ENCODE measurements at places on chromosomes 12 and 14.
A peak's percentile ranks its signal among the peaks of the same experiment; 100 is the strongest.

DNA sequence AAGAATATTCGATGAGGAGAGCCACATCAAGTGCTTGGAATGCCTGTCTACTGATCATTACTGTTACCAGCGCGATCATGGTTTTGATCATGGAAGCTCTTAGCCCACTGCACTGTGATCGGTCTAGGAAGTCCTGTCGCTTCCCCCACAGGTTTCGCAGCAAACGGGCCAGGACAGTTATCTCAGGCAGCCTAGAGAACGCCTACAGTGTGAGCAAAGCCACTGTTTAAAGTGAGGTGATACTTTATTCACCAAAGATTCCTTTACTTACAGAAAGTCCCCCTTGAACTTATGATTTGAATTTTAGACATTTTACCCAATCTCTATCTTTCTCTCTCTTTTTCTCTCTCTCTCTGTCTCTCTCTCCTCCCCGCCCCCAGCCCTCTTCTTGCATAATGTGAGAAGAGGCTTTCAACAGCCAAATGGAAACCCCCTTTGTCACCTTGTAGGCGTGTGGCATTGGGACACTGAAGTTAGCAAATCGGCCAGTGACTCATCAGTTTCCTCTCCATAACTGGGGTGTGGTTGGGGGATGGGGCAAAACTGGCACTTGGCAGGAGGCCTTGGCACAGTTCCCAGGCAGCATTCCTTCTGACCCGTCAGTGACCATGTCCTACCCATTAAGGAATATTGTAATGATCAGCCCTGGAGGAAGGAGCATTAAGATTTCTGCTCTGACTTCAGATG lies 214.8 kb downstream of the CHST11 start:
- DNase-seq, result peak; percentile 96

DNA sequence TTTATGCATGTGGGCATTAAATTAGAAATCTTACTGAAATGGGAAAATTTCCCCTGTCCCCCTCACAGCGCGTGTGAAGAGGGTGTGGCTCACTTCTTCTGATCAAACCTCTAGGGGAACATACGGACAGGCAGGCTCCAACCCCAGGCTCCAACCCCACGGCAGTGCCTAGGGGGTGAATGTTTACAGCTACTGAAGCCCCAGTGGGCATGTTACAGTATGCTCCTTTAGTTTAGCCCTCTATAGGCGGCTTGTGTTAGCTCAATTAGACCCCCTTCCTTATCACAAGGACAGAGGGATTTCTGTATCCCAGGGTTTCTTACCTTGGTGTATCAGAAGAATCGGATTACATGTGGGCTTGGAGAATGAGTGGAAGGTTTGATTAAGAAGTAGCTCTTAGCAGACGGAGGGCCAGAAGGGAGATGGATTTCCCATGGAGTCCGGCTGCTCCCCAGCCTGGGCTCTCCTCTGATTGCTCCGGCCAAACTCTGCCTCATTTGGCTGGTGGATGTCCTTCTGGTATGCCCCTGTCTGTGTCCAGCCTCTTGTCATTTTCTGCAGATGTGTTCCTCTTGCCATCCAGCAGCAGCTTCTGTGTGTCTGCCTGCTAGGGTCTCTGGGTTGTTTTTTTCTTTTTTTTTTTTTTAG lies 223.7 kb downstream of the TMTC2 start:
- no peak for DNase-seq

DNA sequence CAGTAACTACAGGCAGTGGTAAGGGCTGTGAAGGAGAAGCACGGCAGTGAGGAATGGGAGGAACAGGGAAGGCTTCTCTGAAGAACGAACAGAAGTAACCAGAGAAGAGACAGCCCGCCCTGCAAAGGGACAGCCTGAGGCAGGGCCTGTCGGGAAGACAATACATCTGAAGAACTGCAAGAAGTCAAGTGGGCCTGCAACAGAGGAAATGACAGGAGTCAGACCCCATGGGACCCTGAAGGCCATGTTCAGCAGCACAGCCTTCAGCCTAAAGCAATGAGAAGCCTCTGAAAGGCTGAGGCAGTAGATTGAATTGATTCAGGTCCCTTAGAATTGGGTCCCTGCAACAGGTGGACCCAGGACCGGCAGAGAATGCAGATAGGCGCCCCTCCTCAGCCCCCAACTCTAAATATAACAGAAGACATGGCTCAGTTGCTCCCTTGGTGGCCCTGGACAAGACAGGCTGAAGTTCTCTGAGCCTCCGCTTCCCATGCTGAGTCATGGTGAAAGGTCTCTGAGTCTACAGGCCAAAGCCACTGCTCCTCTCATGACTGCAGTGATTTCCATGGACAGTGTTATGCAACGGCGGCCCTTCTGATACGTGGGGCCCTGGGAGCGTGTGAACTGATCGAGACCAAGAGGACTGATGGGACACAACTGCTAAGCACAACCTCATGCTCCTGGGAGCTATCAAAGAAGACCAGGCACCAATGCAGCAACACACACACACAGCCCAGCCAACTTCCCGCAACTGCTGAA lies 10.8 kb upstream of the ACTR6 start:
- DNase-seq, result no peak

- no peak for DNase-seq
Observed at GRCh38 chr14:31400031-31400638, 20.2 kb downstream of the HEATR5A start.

GRCh38 chr14:44369401-44370123 lies 137.5 kb downstream of the FSCB start:
- DNase-seq, result no peak

GRCh38 chr12:5022465-5023061 lies 21.1 kb upstream of the KCNA5 start:
- DNase-seq, result no peak

DNA sequence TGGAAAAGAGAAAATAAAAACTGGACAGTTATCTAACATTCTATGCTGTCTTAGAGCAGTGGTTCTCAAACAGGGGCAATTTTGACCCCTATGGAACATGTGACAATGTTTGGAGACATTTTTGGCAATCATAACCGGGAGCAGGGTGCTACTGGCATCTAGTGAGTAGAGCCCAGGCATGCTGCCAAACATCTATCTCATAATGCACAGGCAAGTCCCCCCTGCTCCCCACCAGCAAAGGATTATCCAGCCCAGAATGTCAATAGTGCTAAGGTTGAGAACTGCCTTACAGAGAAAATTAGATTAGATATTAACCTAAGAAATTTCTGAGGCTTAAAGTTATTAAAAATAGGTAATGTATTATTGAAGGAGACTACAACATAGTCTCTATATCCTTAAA lies 22.9 kb upstream of the CATSPERB start:
- DNase-seq, result no peak

GRCh38 chr12:1213205-1213604 lies 222.2 kb downstream of the ERC1 start:
- DNase-seq, result no peak

GRCh38 chr12:107663277-107663676 lies 22.3 kb upstream of the PWP1 start:
- no peak for DNase-seq

DNA sequence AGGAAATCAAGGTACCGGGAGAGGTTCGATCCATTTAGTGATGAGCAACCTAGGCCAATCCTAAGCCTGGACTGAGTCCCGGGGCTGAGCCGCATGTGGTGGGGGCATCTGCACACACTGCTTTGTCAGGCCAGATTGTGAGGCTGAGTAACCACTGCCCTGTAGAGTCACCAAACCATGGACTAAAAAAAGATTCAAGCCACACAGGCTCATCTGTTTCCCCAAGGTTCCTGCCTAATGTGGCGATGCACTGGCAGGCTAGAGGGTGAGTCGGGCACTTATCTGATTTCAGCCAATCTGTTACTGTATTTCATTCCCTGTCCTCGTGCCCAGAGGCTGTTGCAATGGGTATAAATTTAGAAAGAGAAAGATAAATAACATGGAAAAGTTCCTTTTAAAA lies 140.8 kb downstream of the TTC7B start:
- DNase-seq, result no peak

Measured in kidney epithelial cell (primary cell).